ENCODE measurements at places on chromosomes 11 and 22. TPM values are rescaled to one million over a fixed set of nuclear protein-coding genes. Genes with fewer than 3 reads are reported as not detected.

Gene PAMR1
- 0.22 TPM for total RNA-seq

Gene ROBO4
- total RNA-seq: 1.4 TPM

Gene ILK
- 184 TPM for total RNA-seq

Gene LRRN4CL
- total RNA-seq: not detected

Gene ROM1
- total RNA-seq: 1.4 TPM

Gene OR5P2
- not detected for total RNA-seq

Gene OR52E4
- total RNA-seq: not detected

DNA sequence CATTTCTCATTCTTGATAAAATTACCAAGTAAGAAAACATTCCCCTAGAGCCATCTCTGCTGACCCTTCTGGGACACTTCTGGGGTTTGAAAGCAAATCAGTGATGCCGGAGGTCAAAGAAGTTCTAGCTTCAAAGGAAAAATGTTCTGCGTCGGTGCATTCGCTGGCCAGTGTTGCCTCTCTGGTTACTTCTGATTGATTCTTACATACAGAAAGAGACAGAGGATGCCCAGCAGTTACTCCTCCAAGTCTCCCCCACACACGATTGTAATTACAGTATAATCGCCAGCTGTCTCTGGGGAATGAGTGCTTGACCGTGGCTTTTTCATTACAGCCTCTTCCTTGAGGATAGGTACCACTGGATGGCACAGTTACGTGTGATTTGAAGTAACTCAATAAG, 150.9 kb downstream of the SNX19 start:
- DNase-seq: no peak

DNA sequence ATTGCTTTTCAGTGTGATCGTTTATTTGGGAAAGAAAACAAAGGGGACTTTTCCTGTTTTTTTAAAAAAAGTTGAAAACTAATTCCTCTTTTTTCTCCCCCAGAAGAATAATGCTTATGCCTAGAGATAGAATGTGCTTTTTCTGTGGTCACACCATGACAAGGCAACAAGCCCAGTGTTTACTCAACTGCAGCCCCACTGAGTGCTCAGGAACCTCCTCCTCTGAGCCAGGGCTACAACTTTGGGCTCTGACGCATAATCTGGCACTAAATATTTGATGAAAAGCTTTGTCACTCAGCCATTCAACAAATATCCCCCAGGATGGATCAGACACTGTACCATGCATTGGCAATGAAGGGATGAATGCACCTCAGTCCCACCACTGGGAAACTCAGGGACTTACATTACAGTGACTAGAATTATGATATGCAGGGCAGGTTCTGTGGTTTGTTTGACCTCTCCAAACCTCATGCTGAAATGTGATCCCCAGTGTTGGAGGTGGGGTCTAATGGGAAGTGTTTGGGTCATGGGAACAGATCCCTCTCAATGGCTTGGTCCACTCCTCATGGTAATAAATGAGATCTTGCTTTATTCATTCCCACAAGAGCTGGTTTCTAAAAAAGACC, 155.9 kb downstream of the CCDC34 start:
- DNase-seq: no peak

- DNase-seq: no peak
Measured at GRCh38 chr11:30938171-30938570, 352.0 kb upstream of the MPPED2 start.

DNA sequence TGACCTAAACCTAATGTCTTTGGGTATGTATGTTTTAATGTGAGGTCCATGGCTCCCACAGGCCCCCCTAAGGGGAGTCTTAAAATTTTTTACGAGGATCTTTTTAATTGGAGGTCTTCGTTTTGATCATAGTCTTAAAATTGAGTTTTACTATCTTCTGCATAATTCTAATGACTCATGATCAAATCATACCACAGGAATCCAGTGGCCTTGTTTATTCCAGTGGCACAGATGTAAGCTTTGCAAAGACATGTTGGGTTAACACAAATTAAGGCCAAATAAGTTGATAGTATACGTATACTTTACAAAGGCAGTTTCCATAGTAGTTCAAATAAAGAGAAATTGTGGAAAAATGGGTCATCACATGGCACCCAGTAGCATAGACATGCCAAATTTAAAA, 33.9 kb upstream of the FJX1 start:
- DNase-seq: no peak

GRCh38 chr22:40491990-40492631, 121.7 kb downstream of the SGSM3 start:
- DNase-seq: no peak

GRCh38 chr11:105670811-105671210, 60.9 kb downstream of the GRIA4 start:
- DNase-seq: peak; percentile 19

DNA sequence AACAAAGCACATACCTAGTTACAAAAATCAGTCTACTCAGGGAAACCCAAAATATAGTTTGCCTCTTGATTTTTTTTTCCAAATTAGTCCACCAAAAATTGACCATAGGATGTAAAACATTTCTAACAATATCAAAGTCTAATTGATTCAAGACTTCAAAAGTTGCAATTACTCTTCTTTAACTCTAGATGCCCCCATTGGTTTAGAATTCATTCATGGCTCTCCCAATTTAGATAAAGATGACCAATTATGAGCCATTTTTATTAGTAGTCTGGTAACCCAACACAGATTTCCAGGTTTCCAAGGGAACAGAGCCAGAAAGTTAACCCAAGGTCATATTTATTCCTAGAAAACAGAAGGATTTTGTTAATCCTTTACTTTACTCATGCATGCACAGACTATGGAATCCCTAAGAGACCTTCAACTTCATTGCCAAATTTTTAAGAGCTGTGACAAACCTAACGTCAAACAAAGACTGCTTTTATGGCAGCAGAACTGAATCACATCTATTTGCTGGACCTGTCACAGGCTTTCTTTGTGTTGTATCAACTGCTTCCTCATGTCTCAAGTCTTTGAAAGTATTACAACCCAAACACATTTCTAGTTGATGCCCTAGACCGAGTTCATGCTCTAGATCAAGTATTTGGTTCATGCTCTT, 55.3 kb downstream of the C22orf42 start:
- DNase-seq: no peak

DNA sequence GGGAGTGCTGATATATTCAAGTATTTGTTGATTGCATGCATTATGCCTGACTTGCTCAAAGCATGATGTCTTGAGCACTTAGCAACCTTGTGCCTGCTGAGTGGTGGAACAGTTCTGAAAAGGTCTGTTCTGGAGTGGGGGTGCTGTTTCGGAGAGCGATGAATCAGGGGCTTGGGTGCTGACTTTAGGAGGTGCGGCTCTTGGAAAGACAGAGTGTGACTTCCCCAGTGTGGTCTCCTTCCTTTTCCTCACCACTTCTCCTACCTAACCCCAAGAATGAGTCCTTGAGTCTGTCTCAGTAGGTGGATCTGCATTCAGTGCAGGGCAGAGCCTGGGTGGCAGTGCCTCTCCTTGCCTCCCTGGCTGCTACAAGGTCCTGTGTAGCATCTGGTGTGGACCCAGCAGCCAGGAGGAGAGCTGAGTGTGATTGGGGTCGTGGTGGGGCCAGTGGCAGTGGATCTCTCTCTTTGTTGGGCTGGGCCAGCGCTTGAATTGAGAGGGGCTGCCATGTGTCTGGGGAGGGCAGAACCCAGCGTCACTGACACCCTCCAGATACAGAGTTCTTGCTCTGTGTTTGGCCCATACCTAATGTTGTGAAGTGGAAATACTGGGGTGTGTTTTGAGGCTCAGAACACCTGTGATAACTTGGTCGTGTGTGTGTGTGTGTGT, 35.9 kb downstream of the ST3GAL4 start:
- no peak for DNase-seq

DNA sequence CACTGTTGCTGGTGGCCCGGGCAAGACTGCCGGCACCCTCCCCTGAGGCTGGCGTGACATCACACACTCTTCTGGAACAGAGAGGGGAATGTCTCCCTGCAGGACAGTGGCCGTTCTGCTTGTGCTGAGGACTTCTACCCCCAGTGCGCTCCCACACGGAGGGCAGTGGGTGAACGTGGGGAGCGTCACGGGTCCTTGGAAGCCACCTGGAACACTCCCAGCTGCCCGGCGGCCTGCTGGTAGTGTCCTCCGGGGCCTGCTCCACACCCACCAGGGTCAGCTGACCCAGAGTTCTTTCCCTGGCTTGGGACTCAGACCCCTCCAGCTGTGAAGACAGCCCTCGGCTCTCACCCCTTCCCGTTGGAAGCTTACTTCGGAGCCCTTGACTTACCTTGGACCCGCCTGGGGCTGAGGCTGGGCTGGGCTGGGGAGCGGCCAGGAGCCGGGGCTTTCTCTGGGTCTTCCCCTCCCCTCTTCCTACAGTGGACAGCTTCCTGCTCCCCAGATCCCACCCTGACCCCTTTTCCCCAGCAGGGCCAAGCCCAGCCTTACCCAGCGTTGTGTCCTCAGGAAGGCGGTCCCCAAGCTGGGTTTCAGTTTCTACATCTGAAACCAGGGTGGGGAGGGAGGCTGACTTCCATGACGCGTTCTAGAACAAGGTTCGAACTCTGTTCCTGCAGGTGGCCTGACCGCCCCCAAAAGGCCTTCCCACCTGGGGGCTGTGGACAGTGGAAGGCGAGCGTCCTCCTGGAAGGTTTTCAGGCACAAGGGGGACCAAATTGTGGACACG, 14.8 kb upstream of the GAL start:
- no peak for DNase-seq

DNA sequence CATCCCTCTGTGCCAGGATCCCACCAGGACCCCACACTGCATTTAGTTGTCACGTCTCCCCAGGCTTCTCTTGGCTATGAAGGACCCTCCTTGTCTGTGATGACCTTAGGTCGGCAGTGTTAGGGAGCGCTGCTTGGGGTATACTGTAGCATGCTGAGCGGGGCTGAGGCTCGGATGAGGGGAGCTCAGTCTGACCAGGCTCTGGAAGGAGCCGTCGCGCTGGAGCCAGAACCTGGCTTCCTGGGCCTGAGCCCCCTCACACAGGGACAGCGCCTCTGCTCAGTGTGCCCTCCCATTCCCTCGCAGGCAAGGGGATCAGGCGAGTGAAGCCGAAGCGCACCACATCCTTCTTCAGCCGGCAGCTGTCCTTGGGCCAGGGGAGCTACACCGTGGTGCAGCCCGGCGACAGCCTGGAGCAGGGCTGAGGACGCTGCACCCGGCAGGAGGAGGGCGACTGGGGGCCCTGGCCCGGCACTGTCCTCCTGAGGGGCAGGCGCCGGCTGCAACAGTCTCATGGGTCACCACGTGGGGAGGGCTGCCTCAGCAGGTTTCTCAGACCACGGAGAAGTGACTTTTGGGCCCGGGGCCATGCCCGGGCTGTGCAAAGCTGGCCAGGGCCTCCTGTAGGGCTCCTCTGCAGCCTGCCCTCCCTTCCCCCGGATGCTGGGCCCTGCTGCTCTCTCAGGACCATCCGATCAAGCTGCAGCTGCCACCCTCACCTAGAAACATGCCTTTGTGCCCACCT, 11.5 kb upstream of the NEAT1 start:
- no peak for DNase-seq

- DNase-seq: peak; percentile 10
Measured at GRCh38 chr22:41367039-41367679, 14.6 kb upstream of the TEF start.

GRCh38 chr11:130213143-130213978, 53.8 kb downstream of the ST14 start:
- no peak for DNase-seq

DNA sequence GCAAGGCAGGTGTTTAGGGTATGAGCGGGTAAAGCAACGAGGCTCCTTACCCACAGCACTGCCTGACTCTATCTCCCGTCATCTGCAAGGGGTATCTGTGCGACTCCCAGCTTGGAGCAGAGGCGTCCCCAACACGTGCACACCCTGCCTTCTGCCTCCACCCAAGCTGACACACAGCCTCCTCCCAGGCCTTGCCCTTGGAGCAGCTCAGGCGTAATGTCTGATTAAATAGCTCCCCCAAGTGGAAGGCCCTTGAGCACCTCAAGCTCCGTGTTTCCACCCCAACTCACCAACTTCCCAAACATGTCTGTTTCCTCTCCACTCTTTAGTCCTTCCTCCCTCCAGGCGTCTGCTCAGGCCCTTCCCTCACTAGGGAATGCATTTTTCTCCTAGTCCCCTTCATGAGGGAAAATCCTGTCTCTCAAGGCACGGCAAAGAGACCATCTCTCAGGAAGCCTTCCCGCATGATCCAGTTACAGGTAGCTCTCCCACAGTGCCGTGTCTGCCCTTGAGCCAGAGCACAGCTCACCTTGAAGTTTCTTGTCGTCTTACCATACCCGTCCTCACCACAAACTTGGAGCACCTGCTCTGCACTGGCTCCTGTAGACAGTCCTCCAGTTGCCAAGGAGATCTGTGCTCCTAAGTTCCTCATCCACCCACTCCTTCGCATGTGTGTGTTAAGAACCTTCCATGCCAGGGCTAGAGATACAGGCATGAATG, 15.8 kb downstream of the CYB5R2 start:
- DNase-seq: peak; percentile 23

DNA sequence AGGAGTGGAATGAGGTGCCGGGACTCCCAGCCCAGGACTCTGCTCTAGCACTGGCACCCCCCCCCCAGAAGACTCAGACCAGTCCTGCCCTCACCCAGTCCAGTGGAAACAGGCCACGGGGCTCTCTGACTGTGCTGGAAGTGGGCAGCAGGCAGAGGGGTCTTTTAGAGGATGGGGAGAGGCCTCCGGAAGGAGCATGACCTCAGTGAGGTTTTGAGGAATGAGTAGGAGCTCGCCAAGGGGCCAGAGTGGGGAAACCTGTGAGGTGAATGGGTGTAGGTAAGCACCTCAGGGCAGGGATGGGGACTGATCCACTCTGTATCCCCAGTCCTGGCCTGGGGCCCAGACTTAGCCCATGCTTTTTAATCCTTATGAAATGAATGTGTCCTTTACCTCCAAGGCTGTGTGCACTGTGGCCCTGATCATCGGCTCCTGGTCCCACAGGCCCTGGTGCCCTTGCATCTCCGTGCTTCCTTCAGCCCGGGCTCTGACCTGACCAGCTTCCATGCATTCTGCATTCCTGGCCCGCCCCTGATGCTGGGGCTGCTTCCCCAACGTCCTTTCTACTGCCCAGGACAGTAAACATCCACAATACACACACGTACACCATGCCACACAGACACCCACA, 24.4 kb upstream of the RFPL3 start:
- no peak for DNase-seq

DNA sequence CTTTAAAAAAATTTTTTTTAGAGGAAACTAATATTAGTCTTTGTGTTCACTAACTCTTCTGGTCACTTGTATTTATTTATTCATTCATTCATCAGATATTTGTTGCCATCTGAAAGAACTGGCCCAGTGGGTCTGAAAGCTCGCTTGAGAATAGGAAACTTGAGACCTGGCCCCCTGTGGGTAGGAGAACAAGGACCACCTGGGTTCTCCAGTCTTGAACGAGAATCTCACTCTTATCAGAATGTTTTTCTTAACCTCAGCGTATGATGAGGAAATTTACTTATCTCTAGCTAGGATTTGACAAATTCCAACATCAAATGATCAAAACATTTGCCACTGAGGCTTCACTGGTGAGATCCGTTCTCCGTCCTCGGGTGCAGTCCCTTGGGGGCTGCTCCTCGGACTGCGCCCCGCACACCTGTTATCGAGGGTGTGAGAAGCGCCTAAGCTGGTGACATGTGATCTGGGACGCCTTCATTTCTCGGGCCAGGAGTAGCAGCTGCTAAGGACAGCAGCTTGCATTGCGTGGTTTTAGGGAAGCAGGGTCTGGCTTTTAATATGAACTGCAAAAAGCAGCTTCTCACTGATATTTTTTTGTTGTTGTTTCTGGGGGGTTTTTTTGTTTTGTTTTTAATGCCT, 6.3 kb downstream of the C22orf31 start:
- no peak for DNase-seq

- DNase-seq: no peak
Measured at GRCh38 chr11:13705710-13706109, 37.2 kb downstream of the FAR1 start.

- no peak for DNase-seq
Measured at GRCh38 chr11:6746626-6747025, 25.1 kb downstream of the OR2AG2 start.
